Heart right ventricle (tissue), 16 donors: ENCODE measurements at places on chromosomes 1 and 21. TPM values are rescaled to one million over a fixed set of nuclear protein-coding genes. Genes with fewer than 3 reads are reported as not detected.

Gene HSD11B1
- total RNA-seq = 1.3 TPM

Gene RNF186
- not detected for total RNA-seq

Gene FBXO42
- total RNA-seq = 22.5 TPM

Gene SLAMF6
- 0.33 TPM for total RNA-seq

Gene TRNAU1AP
- total RNA-seq = 21.2 TPM

Gene KCNJ15
- total RNA-seq = 0.44 TPM

Gene RHCE
- total RNA-seq = 0.74 TPM

Gene UCK2
- 8.5 TPM for total RNA-seq

- peaks cover 8% of the 10 kb centered on the region for H3K4me1 ChIP-seq
- no peaks in the 10 kb centered on the region for H3K36me3 ChIP-seq
- DNase-seq = no peak
These were observed 51.5 kb upstream of the ATP5PO start for GRCh38 chr21:33967086-33967571.

DNA sequence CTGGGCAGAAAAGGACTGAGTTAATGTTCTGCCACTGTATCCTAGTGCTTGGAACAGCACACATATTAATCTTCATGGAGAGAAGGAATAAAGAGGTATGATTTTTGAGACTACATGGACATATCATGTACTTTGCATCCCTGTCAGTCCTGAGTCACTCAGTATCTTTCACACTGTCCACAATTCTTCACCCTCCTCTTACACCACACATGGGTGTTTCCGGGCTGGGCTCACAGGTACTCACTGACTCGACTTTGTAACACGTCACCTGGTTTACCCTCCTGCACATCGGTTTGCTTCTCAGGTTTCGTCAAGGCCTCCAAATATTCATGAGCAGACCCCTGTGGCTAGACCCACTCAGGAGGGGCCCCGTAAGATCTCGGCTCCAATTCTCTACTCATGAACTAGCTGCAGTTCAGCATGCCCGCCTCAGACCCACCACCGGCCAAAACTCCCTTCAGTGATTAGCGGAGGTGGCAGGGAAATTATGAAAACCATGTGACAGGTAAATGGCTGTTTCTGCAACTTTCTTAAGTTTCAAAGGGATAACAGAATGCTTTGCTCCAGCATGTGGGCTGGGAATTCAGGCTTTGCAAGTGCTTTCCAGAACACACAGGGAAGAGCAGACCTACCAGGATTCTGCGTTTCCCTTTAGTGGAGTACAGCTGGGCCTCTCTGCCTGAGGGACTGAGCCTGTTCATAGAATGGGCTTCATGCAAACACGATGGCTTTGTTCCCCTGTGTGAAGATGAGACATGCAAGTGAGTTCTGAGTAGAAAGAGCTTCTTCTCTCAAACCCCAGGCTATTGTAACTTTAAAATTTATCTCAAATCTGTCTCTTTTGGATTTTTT, 31.3 kb upstream of the TRABD2B start:
- no peaks in the 10 kb centered on the region for H3K4me1 ChIP-seq
- no peaks in the 10 kb centered on the region for H3K27me3 ChIP-seq
- no peak overlapping the region for H3K4me3 ChIP-seq
- no peak for DNase-seq
- H3K27ac ChIP-seq = no peak overlapping the region
- H3K36me3 ChIP-seq = no peaks in the 10 kb centered on the region

- no peak overlapping the region for H3K4me3 ChIP-seq
- H3K4me1 ChIP-seq = no peaks in the 10 kb centered on the region
- no peaks in the 10 kb centered on the region for H3K36me3 ChIP-seq
- H3K27me3 ChIP-seq = peaks cover 12% of the 10 kb centered on the region
- no peak for DNase-seq
- no peak overlapping the region for H3K27ac ChIP-seq
These were observed 535.4 kb downstream of the KIF26B start for GRCh38 chr1:245690156-245690690.

DNA sequence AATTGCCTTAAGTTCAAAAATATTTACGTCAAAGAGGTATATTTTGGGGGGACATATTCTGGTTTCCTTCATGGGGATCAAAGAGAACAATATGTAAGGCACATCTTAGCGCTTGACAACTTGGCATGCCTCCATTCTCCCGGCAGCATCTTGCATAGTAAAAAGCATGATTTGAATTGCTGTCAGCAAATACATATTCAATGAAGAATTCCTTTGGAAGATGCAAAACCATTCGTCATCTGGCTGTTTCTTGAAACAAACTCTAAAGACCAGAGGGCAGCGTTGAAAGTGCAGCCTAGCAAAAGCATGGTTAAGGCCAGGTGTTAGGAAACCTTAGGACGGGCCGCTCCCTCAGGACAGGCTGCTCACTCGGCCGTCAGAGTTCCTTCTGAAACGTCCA, 3.4 kb upstream of the PIK3CD start:
- H3K4me3 ChIP-seq = no peak overlapping the region
- no peak overlapping the region for H3K27ac ChIP-seq
- peaks cover 14% of the 10 kb centered on the region for H3K4me1 ChIP-seq
- no peak for DNase-seq
- H3K36me3 ChIP-seq = no peaks in the 10 kb centered on the region
- H3K27me3 ChIP-seq = peaks cover 27% of the 10 kb centered on the region

- H3K4me1 ChIP-seq = no peaks in the 10 kb centered on the region
- no peak overlapping the region for H3K4me3 ChIP-seq
- no peak for DNase-seq
- no peaks in the 10 kb centered on the region for H3K27me3 ChIP-seq
- H3K27ac ChIP-seq = no peak overlapping the region
These were observed 73.7 kb upstream of the APOBEC4 start for GRCh38 chr1:183726825-183727224.

DNA sequence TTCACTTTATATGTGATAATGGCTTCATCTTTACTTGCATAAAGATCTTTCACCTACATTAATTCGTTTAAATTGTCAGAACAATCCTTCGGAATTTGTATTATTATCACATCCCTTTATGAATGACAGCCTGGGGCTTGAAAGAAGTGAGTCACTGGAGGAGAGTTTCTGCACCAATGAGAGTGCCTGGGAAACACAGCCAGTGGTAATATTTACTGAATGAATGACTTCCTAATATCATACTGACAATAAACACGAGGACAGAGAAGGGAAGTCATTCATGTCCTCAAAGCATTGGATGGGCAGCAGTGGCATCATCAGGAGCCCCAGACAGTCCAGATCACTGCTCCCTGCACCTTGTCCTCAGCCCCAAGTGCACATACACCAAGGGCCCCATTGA, 40.7 kb upstream of the PDE4B start:
- no peak overlapping the region for H3K27ac ChIP-seq
- no peak for DNase-seq
- no peaks in the 10 kb centered on the region for H3K4me1 ChIP-seq
- no peak overlapping the region for H3K4me3 ChIP-seq
- H3K27me3 ChIP-seq = no peaks in the 10 kb centered on the region
- H3K36me3 ChIP-seq = no peaks in the 10 kb centered on the region

DNA sequence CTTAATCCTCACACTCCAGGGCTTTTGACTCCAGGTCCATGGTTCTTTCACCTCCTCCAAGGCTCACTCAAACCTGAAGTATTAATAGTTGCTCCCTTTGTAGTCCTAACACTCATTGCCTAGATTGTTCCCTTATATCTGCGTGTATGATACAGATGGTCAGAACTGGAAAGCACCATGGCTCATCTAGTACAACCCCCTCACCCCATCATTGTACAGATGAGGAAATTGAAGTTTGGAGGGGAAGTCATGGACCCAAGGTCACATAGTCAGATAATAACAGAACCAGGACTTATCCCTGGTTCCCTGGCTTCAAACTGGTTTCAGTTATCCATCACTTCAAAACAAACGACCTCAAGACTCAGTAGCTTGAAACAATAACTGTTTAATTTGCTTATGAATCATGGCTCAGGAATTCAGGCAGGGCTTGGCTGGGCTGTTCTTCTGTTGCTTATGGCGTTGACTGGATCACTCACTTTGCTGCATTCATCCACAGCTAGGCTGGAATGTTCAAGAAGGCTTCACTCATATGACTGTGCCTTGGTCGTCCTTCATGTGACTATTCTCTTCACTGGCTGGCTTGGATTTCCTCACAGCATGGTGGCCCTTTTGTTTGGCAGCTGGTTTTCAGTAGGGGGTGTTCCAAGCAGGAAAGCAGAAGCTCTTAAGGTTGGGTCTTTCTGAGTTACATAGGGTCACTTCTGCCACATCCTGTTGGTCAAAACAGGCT, 5.0 kb downstream of the NOS1AP start:
- no peak overlapping the region for H3K4me3 ChIP-seq
- DNase-seq = no peak
- H3K27ac ChIP-seq = no peak overlapping the region
- H3K27me3 ChIP-seq = peaks cover 8% of the 10 kb centered on the region

- H3K4me3 ChIP-seq = no peak overlapping the region
- no peak for DNase-seq
- H3K27me3 ChIP-seq = no peaks in the 10 kb centered on the region
- no peak overlapping the region for H3K27ac ChIP-seq
- H3K4me1 ChIP-seq = no peaks in the 10 kb centered on the region
- no peaks in the 10 kb centered on the region for H3K36me3 ChIP-seq
These were observed 120.7 kb upstream of the ZC3H11B start for GRCh38 chr1:219733511-219734174.

DNA sequence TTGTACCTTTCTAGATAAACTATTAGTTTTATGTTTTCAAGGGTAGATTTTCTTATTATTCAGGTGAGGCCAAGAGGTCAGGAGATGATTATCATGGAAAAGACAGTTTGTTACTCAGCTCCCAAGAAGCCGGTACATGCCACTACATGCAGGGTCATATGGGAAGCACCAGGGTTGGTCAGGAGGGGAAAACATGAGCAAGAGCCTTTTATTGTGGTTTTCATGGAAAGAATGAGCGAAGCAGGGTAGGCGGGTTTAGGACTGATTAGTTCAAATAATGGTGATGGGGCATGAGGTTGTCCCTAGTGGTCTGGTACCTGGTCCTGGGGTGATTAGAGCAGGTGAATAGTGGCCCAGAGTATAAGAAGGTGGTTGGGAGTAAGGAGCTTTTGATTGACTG, 189.9 kb downstream of the APP start:
- no peaks in the 10 kb centered on the region for H3K27me3 ChIP-seq
- H3K36me3 ChIP-seq = peaks cover 50% of the 10 kb centered on the region
- H3K4me3 ChIP-seq = no peak overlapping the region
- H3K4me1 ChIP-seq = peaks cover 16% of the 10 kb centered on the region
- no peak for DNase-seq

DNA sequence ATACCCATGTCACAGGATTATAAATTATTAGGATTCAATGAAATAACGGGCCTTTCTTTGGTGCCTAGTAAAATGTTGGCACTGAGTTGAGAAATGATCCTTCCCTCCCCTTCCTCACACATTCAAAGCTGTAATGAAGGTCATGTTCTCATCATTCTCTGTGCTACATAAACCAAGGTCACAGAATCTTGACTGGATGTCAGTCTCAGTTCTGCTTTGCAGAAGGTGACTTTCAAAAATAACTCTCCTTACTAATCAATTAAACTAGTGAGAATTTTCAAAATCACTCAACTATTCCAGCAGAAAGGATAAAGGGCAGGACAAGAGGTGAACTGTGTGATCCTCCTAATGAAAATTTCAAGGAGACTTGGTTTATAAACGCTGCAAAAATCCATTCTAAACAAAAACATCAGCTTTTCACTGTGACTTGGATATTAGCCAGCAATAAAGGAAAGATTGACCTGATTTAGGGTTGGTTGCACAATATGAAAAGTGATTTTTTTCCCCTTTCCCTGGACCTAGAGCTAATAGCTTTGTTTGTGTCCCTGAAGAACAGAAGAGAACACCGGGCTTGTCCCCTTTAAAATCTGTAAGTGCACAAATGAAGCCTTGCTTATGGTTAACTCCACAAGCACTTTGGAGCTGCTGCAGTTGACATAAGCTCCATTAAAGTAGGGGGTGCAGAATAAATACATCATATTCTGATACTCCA, 120.1 kb downstream of the SEC16B start:
- no peaks in the 10 kb centered on the region for H3K4me1 ChIP-seq
- no peaks in the 10 kb centered on the region for H3K36me3 ChIP-seq
- DNase-seq = no peak

DNA sequence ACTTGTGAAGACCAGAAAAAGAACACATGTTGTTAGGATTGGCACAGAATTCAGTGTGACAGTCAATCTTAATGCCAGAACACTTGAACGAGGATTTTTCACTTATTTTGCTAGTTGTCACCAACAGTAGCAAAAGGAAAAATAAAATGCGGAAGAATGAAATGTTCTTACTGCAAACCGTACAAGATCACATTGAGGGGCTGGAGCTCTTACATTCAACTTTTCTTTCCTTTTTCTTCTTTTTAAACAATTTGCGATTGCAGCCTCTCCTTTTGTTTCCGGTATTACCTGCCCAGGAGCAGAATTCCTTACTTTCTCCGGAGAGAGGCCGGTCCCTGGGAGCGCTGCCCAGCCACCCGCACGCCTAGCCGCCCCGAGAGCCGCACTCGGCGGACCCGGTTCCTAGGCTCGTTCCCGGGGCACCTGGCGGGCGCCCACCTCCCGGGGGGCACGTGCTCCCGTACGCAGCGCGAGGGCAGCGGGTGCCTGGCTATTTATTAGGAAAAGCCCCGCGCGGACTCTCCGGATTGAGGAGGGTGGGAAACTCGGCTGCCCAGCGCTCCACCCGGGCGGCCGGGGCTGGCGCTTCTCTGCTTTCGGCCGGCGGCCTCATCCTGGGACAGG, 1.2 kb upstream of the CAMTA1 start:
- H3K36me3 ChIP-seq = no peaks in the 10 kb centered on the region
- H3K4me3 ChIP-seq = peak overlapping the region; percentile 74
- peak overlapping the region; percentile 98 for H3K27ac ChIP-seq

GRCh38 chr1:92972409-92973129, 11.3 kb upstream of the DIPK1A start:
- H3K36me3 ChIP-seq = no peaks in the 10 kb centered on the region
- peaks cover 5% of the 10 kb centered on the region for H3K4me1 ChIP-seq
- no peak overlapping the region for H3K4me3 ChIP-seq

DNA sequence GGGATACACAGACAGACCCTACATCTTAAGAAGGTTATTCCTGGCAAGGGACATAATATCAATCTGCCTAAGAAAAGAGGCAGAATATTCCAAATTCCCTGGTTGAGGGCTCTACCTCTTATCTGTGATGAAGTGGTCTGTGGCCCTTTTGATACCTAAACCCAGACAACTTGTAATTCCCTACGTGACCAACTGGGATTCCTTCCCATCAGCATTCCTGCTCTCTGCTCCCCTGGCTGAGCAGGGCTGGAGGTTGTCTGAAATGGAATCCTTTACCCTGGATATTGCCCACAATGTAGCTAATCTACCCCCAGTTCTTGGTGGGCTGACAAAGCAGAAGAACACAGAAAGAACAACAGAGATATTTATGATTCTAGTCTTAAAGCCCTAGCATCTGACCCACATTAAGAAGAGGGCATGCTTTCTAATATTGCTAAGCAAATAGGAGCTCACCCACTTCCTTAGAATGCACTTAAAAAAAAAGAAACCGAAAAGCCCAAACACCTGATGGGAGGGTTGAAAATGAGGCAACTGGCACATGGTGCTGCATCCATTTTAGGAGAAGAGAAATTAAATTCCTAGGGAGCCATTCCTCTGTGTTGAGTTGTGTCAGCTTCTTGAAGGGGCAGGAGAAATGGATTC, 36.8 kb downstream of the GADD45A start:
- DNase-seq = no peak
- no peaks in the 10 kb centered on the region for H3K27me3 ChIP-seq
- H3K36me3 ChIP-seq = no peaks in the 10 kb centered on the region
- H3K4me3 ChIP-seq = no peak overlapping the region
- H3K27ac ChIP-seq = no peak overlapping the region

GRCh38 chr1:65079941-65080340, 68.1 kb upstream of the AK4 start:
- no peak for DNase-seq
- H3K36me3 ChIP-seq = no peaks in the 10 kb centered on the region
- H3K4me1 ChIP-seq = no peaks in the 10 kb centered on the region
- H3K4me3 ChIP-seq = no peak overlapping the region
- H3K27me3 ChIP-seq = no peaks in the 10 kb centered on the region
